ENCODE measurements at places on chromosomes 12 and 14.

- DNase-seq, result no peak
Measured at GRCh38 chr12:81077686-81078441, at the start of gene ACSS3. Gene ACSS3 (plus strand): TSS chr12:81078079. CDS start chr12:81078121, 42 bp downstream.

DNA sequence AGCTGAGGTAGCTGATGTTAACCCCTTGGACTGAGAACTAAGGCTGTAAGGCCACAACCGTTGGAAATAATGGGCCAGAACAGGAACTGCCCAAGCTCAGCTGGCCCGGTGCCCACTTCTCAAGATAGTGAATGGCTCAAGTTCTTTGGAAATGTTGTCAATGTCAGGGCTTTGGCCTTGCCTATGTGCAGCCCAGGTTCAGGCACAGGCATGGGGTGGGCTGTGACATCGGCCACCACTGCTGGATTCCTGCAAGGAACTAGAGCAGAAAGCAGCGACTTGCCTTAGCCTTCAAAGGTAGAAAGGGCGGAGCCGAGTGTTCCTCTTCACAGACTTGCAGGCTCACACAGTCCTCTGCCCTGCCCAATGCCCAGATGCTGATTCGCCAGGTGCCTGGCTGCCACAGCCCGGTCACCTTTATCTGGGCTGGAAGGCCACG is 291.2 kb downstream of the ZFP36L1 start:
- DNase-seq, result no peak

GRCh38 chr12:9052610-9053009 is 63.1 kb downstream of the A2M start:
- DNase-seq, result no peak

DNA sequence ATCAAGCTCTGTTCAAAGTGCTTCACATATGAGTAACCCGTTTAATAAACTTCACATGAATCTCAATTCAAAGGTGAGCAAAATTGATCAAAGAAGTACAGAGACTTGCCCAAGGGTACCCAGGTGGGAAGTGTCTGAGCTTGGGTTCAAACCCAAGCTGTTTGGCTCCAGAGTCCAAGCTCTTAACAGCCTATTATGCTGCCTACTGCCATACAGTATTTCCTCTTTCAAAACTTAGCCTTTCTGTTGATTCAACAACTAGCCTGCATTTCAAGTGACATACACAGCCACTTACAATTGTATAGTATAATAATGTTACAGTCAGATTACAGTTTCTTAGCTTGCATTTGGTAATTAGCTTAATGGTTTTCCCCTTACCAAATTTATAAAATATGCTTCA is 29.7 kb downstream of the FRMD6 start:
- no peak for DNase-seq

GRCh38 chr14:73760598-73761586 is 46.7 kb upstream of the PNMA1 start:
- no peak for DNase-seq

DNA sequence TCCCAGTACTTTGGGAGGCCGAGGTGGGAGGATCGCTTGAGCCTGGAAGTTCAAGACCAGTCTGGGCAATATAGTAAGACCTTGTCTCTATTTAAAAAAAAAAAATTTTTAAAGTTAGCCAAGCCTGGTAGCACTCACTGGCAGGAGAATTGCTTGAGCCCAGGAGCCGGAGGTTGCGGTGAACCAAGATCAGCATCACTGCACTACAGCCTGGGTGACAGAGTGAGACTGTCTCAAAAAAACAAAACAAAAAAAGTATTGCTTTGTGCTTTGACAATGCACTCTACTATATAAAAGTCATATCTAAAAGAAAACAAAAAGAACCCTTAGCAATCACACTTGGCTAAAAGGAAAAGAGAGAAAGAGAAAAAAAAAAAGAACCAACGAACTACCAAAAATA is 26.8 kb downstream of the GNPTAB start:
- DNase-seq, result no peak

All from COR-L47 (cell line).